ENCODE measurements at places on chromosomes 1 and 21.

DNA sequence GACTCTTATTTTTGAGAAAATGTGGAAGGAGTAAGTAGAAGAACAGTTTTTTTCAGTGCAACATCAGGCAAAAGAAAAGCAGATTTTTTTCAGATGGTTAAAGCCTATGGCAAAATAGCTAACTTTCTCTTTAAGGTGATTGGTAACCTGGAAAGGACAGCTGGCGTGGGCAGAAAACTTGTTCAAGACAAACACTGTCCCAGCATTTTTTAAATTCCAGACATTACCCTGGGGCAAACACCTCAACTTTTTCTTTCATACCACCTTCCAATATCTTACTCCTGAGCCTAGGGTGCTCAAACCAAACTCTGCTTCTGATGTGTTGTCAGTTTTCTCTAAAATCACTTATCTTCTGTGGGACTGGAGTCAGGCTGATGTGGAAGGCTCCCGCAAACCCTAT is 2.7 kb upstream of the LEPR start:
- H3K27ac ChIP-seq = no peak overlapping the region
- H3K36me3 ChIP-seq = no peaks in the 10 kb centered on the region
- no peak overlapping the region for H3K4me3 ChIP-seq
- H3K27me3 ChIP-seq = no peaks in the 10 kb centered on the region

DNA sequence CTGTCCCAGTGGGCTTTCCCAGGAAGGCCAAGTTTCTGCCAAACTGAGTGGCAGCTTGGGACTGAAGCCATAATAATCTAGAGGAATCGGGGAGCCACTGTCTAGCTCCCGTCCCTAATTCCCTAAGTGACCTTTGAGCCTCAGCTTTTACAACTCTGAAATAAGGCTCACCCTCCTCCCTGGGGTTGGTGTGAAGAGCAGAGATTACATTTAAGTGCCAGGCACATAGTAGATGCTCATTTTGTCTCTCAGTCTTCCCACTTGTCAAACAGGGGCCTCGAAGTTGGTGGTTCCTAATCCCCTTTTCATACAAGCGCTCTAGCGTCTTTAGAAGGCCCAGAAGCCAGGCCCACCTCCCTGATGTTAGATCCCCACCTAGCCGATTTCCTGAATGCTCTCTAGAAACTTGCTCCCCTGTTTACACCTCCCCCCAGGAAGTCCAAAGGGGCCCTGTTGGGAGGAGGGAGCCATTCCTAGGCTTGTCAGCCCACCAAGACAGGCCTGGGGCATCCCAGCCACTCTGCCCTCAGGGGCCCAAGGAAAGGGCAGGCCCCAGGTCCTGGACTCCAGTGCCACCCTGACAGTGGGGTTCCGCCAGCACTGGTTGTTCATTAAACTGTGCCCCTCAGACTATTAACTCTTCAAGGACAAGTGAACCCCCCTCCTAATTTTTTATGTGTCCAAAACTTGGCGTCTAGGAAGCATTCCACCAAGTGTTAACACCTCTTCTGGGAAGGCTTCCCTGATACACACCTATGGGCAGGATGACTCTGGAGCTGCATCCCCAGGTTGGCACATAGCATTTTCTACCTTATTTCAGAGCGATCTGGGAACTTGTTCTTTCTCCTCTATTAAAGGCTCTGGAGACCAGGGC is 49.3 kb upstream of the ECE1 start:
- peaks cover 48% of the 10 kb centered on the region for H3K4me1 ChIP-seq
- no peak overlapping the region for H3K27ac ChIP-seq
- no peaks in the 10 kb centered on the region for H3K36me3 ChIP-seq
- no peak overlapping the region for H3K4me3 ChIP-seq
- DNase-seq = no peak

DNA sequence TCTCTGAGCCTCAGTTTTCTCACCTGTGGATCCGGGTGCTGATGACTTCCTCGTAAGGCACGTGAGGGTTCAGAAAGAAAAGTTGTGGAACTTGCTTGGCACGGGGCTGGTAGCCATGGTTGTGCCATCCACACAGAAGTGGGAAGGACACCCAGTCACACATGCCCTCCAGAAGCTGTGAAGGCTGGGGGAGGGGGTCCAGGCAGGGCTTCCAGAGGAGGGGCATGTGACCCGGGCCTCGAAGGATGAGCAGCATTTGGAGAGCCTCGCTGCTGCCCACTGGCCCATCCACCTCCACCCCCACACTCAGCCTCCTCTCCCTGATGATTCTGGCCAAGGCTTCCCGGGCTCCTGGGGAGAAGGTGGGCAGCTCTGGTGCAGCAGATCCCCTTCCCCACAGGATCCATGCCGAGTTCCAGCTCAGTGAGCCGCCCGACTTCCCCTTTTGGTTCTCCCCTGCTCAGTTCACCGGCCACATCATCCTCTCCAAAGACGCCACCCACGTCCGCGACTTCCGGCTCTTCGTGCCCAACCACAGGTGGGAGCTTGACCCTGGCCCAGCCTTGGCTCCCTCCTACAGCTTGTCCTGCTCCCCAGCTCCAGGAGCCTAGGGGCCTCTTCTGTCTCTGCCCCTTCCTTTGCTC is 9.4 kb downstream of the SELENON start:
- no peak for DNase-seq
- no peak overlapping the region for H3K4me3 ChIP-seq
- H3K27me3 ChIP-seq = no peaks in the 10 kb centered on the region
- no peak overlapping the region for H3K27ac ChIP-seq

- peaks cover 6% of the 10 kb centered on the region for H3K36me3 ChIP-seq
- no peaks in the 10 kb centered on the region for H3K27me3 ChIP-seq
- DNase-seq = no peak
- peak overlapping the region; percentile 69 for H3K4me3 ChIP-seq
- peak overlapping the region; percentile 65 for H3K27ac ChIP-seq
- peaks cover 73% of the 10 kb centered on the region for H3K4me1 ChIP-seq
Observed at GRCh38 chr1:230123280-230124185, 56.5 kb downstream of the GALNT2 start.

- H3K4me3 ChIP-seq = no peak overlapping the region
- H3K27me3 ChIP-seq = no peaks in the 10 kb centered on the region
Observed at GRCh38 chr1:71919811-71920509, 362.4 kb downstream of the NEGR1 start.

DNA sequence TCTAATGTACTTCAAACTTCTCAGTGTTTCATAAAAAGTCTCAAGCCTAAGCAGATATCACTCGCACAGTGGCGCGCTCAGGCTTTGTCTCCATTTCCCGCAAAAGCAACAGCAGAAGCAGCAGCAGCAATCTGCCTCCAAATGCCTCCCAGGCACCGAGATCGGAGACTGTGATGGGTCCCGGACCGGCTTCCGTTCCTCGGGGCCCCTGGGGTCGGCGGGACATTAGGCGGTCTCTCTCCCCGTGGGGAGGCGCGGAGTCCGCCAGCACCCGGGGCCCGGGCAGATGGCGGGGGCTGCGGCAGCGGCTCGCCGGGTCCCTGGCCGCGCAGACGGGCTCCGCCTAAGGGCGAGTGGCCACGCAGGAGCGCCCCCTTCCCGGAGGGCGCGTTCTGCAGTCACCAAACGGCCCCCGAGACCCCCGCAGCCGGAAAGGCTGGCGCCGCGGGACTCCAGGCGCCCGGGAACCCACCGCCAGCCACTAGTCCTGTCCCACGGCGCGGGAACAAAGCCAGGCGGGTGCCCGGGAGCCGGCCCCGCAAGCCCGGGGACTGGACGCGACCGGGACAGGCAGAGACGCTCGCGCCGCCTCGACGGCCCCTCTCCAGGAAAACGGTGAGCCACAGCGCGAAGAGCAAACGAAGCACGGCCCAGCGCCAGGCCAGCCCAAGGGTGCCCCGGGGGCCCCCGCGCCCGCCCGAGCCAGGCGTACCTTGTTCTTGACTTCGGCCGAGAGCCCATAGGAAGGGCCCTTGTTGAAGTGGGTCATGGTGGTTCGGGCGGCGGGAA is 590 bp downstream of the CNN3 start:
- no peak for DNase-seq
- H3K27me3 ChIP-seq = peaks cover 76% of the 10 kb centered on the region

GRCh38 chr1:18783705-18784481 is 75.6 kb downstream of the TAS1R2 start:
- no peak overlapping the region for H3K4me3 ChIP-seq
- H3K36me3 ChIP-seq = no peaks in the 10 kb centered on the region
- H3K27me3 ChIP-seq = peaks cover 27% of the 10 kb centered on the region
- no peak for DNase-seq

GRCh38 chr1:37434292-37435225 is 39.8 kb upstream of the ZC3H12A start:
- no peaks in the 10 kb centered on the region for H3K36me3 ChIP-seq
- peaks cover 4% of the 10 kb centered on the region for H3K4me1 ChIP-seq

DNA sequence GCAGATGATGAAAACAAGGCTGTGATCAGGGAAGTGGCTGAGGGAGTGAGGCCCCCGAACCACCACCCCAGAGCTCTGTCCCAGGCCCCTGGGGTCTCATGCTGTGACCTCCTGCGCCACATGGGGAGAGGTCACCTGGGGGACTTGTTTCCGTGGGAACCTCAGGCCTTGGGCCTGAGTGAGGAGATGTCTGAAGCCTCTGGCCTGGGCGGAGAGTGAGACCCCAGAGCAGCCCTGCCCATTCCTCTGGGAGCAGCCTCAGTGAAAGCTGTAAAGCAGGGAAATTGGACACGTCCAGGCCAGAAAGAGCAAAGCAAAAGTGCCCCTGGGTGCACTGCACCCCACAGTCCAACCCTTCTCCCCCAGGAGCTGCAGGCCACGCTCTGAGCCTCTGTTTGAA is 16.5 kb upstream of the NPHP4 start:
- peaks cover 38% of the 10 kb centered on the region for H3K4me1 ChIP-seq
- H3K36me3 ChIP-seq = no peaks in the 10 kb centered on the region
- no peaks in the 10 kb centered on the region for H3K27me3 ChIP-seq
- DNase-seq = no peak

DNA sequence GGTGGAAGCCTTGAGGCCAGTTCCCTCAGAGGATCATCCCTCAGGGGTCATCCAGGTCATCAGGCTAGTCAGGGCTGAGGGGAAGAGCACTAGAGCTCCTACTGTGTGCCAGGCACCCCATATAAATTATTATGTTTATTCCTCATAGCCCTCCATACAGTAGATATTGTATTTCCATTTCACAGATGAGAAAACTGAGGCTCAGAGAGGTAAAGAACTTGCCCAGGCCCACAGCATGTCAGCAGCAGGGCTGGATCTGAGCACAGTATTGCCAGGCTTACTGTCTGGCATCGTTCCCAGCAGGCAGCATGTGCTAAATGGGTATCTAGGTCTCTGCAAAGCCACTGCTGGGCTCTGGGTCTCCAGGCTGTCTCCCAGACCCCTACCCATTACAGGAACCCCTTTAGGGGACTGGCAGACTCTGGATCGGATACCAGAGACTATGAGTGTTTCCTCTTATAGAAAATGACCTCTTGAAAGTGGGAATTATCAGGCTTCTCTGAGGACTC is 153.3 kb downstream of the PTPRU start:
- no peak overlapping the region for H3K4me3 ChIP-seq
- H3K36me3 ChIP-seq = no peaks in the 10 kb centered on the region

DNA sequence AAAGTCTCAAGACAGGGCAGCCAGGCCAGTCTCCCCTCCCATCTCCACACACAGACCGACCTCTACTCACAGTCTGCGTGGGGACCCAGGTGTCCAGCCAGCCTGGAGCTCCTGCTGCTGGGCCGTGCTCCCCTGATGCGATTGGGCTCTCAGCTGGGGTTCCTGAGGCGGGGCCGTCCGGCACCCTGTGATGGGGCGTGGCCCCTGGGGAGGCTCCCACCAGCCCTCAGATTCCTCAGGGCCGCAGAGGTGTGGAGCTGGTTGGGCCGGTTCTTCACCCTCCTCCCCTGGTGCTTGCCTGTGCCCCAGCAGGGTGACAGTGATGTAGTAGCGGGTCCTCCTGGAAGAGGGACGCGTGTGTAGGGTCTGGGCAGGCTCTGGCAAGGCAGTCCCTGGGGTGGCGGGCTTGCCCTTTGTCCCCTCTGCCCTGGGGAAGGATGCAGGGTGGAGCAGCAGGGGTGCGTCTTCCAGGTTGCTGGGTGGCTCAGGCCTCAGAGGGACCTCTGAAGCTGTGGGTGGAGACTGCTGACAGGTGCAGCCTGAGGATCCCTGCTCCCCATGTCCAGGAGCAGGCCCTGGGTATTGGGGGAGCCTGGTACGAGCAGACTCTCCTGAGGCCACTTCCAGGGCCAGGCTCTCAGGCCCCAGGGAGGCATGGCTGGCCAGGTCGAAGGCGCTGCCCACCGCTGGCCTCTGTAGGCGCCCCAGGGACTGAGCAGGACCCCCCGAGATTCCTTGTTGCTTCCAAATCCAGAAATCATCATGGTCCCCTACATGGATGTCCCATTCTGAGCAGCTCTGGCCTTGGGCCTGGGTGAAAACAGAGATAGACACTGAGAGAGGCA is at the start of gene CRYBG2:
Gene CRYBG2 (minus strand): TSS at position 155 of the 845 bp plus-strand sequence. CDS start 7,473 bp downstream, outside the sequence.
- H3K4me1 ChIP-seq = peaks cover 13% of the 10 kb centered on the region
- no peak within 1 kb of the TSS for H3K27ac ChIP-seq
- H3K27me3 ChIP-seq = peaks cover 16% of the 10 kb centered on the region
- H3K36me3 ChIP-seq = no peaks in the 10 kb centered on the region

GRCh38 chr21:44728716-44729115 is 17.3 kb upstream of the TSPEAR start:
- H3K4me3 ChIP-seq = no peak overlapping the region
- H3K36me3 ChIP-seq = no peaks in the 10 kb centered on the region
- DNase-seq = no peak

DNA sequence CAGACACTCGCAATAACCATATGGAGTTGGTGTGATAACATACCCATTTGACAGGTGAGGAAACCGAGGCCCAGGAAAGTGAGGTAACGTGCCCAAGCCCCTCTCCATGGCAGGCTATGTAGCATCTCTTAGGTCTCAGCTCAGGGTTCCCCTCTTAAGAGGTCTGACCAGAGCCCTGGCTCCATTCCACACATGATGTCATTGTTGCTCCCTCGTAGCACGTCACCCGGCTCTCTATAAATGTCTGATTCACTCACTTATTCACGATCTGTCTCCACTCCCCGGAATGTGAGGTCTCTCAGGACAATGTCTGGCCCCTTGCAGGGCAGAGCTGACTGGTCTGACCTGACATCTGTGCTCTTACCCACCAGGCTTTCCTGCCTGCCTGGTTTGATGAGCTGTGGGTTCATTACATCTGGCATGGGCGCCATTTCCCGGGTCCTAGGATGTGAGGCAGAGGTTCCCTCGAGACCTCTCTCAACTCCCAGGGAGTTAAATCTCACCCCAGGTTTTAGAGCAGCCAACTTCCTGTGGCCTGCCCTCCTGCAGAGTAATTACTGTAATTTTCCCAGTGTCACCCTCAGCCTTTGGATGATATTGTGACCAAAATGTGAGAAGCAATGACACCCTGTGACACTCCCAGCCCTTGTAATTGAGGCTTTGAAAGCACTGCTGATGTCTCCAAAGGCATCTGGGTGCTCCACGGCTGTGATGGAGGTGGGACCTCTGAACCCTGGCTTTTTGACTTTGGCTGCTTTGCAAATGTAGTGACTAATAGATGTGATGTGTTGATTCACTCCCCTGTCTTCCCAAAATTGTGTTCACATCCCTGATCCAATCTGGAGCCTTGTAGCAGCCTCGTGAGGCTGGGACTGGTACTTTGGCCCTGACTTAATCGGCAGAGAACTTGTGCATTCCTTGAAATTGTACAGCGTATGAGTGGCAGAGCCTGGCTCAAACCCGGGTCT is 10.6 kb downstream of the ACTL8 start:
- H3K4me1 ChIP-seq = no peaks in the 10 kb centered on the region
- no peak overlapping the region for H3K4me3 ChIP-seq
- DNase-seq = no peak
- peaks cover 15% of the 10 kb centered on the region for H3K27me3 ChIP-seq
- no peak overlapping the region for H3K27ac ChIP-seq

Data from natural killer cell treated with Interleukin-12 subunit alpha and Interleukin-12 subunit beta and Interleukin-15 and Interleukin-18, amount 100 ng/mL, for 72 hours (primary cell).